ENCODE measurements at places on chromosomes 1 and 21.

DNA sequence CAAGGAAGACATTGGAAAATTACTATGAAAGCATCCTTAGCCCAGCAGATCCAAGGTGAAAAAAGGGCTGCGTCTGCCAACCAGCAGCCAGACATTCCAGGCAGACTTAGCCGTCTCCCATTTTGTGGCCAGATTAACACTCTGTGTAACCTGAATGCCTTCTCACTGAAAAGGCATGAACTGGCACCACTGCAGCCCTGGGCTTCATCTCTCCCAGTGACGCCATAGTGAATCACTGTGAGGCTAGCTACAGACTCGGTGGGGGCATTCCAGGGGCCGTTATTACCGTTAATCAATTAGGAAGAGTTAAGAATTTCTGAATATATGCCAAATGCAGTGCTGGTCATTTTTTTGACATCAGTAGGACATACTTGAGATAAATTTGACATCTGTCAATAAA, 627.4 kb downstream of the LMO4 start:
- no peak for DNase-seq

DNA sequence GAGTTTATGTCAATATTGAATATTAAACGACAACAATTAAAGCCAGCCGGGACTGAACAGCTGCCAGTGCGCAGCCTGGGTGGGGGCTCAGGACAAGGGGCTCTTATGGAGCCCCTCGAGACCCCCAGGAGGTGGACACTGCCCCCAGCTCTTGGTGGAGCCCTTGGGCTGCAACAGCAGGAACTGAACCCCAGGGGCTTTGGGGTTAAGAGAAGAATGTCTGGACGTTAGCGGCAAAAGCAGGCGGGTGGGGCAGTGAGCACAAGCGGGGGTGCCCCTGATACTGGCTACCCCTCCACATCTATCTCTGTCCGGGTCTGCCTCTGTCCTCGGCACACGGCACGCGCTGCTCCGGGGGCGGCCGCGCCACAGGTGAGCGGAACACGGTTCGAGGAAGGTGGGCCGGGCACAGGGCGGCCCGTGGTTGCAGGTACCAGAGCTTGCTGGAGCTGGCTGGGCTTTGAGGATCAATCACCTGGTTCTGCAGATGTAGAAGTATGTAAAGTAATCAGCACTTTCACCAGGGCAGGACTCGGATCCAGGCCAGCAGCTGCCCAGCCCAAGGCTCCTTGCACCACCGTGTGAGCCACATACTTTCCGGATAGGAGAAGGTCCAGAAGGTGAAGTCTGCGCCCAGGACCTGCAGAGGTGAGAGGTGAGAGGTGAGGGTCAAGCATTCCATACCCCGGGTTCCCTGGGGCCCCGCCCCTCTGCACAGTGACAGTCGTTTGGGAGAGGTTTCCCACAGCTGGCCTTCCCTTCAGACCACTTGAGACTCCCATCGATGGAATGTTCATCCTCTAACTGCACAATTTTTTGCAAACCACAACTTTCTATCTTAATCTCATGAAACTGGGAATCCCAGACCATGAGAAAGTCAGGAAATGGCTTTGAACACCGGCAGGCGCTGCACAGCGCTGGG, 12.4 kb upstream of the POFUT2 start:
- DNase-seq, result no peak

DNA sequence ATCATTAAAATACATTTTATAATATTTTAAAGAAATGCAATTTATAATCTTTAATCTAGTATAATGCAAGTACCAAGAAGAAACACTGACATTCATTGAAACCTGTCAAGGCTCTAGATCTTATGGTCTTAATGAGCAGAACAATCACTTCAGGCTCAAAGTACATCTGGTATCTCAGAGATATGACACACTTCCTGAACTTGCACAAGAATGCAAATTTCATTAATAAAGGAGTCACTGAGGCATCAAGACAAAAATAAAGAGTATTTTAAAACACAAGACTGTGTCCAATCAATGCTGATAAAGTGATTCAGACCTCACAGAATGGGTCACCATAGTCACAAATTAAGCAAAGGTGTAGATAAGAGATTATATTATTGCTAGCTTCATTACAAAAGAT, 178.1 kb downstream of the AK5 start:
- DNase-seq, result no peak

- no peak for DNase-seq
Observed at GRCh38 chr1:157219600-157219999, 81.4 kb upstream of the ETV3 start.

- DNase-seq, result no peak
Observed at GRCh38 chr21:42847051-42847707, 32.2 kb downstream of the WDR4 start.

DNA sequence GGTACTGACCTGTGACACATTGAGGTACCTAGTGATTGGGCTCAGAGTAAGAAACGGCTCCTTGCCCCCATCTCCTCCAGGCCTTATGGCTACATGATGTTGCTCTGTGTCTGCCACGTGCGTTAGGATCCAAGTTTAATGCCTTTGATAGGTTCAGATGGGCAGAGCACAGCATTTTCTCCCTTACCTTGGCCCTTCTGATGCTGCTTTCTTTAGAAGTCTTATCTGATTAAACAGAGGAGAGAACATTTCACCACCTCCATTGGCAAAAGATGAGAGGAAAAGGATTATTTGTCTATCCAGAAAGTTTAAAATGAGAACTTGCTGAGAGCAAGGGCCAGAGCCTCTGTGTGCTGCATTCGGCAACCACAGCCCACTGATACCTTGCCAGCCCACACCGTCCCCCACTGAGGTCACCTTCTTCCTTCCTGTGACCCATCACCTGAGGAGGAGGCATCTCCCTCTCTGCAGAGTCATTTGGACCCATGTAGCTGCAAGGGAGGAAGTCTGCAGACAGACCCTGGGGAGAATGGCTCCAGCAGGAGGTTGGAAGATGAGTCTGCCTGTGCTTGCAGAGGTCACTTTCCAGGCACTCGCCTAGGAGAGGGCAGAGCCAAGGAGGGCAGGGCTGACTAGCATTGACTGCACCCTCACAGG, 16.7 kb downstream of the SHISA4 start:
- no peak for DNase-seq
